ENCODE measurements at places on chromosomes 2 and 18.

DNA sequence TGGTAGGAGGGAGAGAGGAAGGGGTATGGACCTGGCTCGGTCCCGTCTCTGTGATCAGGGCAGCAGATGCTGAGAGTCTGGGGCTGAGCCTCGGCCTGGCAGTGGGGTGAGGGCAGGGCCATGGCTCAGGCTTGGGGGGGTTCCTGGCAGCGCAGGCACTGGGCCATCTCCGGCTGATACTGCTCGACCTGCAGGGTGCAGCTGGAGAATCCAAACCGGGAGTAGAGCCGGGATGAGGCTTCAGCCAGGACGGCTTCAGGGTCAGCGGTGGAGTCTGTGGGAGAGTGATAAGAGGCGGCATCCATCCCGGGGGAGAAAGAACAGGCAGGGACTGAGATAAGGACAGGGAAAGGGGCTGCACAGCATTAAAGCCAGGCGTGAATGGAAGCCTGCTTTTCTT is 7.7 kb downstream of the SLC30A3 start:
- DNase-seq = no peak

- peak; percentile 33 for DNase-seq
Measured at GRCh38 chr2:68900496-68901198, 29.4 kb upstream of the BMP10 start.

GRCh38 chr2:8609357-8609811 is 72.5 kb upstream of the ID2 start:
- peak; percentile 43 for DNase-seq

DNA sequence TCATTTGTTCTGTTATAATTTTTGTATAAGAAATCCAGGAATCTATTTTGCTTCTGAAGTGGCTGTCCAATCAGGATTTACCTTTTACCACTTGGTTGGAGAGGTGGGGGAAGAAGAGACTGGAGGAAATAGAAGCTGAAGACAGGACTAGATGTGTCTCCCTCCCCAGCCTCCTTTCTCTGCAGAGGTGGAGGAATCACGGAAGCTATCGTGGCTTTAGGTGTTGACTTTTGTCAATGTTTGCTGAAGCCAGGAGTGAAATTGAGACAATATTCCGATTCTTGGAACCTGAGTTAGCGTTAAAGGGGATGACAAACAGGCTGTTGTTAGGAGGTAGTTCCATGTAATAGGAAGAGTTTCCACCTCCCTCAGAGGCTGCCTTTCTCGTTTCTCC is 43.5 kb downstream of the PDCL3 start:
- DNase-seq = no peak

DNA sequence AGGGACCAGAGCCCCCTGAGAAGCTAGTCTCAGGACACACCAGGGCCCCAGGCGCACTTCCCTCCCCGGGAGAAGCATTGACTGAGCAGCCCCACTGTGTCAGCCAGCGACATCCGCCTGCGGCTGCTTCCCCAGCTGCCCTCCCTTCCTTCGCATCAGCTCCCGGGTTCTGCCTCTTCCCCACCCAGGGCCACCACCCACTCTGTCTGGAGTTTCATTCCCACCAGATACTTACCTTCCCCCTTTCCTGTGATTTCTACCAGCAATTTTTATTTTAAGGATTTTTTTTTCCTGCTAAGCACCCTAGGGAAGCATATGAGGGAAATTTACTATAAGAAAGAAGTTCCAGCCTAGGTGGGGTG is 99.2 kb downstream of the SMAD7 start:
- peak; percentile 61 for DNase-seq

GRCh38 chr2:85922199-85922598 is 33.4 kb upstream of the ST3GAL5 start:
- DNase-seq = peak; percentile 70

- no peak for DNase-seq
Measured at GRCh38 chr2:232628466-232629128, 4.8 kb upstream of the EFHD1 start.

DNA sequence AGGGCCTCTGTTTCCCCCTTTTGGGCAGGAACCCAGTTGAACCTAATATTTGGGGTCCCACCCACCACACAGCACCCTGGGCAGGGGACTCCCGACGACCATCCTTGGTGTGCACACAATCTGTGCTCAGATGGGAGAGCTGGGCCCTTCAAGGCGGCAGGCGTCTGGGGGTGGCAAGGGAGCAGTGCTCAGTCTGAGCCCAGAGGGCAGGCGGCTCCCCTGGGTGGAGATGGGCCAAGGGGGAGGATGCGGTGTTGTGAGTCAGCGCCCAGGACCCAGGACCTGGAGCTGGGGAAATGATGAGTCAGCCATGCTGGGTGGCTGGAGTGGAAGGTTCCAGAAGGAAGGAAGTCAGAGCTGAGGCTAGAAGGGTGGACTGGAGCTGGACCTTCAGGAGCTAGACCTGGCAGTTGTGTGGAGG is 3.8 kb downstream of the PROM2 start:
- DNase-seq = no peak

GRCh38 chr2:120315367-120316033 is 30.4 kb upstream of the INHBB start:
- DNase-seq = no peak

DNA sequence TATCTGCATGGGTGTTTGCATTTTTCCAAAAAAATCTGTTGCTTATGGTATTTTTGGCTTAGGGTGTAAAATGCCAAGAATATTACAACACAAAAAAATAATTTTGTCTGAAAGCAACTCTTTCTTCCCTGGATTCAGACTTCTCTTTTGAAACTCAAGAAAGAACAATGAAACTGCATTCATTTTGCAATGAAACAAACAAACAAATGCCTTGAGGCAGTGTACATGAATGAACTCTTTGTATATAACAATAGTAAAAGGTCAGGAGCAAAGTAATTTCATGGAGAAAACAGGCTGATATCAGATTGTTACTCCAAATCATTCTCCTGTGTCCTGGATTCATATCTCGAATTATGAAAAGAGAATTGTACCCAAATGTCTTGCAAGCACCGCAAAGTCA is 301.6 kb upstream of the CDH20 start:
- no peak for DNase-seq

- DNase-seq = no peak
Measured at GRCh38 chr18:59659508-59660170, 37.6 kb downstream of the CCBE1 start.

GRCh38 chr2:15766303-15766861 is 174.0 kb upstream of the MYCN start:
- DNase-seq = no peak

- DNase-seq = no peak
Measured at GRCh38 chr2:38421274-38422056, 44.4 kb upstream of the ATL2 start.

GRCh38 chr2:167861574-167862193 is 385.7 kb downstream of the STK39 start:
- DNase-seq = no peak

GRCh38 chr2:8307606-8308180 is 374.2 kb upstream of the ID2 start:
- no peak for DNase-seq
